Activated T-cell treated with anti-CD3 and anti-CD28 coated beads for 48 hours (primary cell): ENCODE measurements at places on chromosomes 11 and 22.

DNA sequence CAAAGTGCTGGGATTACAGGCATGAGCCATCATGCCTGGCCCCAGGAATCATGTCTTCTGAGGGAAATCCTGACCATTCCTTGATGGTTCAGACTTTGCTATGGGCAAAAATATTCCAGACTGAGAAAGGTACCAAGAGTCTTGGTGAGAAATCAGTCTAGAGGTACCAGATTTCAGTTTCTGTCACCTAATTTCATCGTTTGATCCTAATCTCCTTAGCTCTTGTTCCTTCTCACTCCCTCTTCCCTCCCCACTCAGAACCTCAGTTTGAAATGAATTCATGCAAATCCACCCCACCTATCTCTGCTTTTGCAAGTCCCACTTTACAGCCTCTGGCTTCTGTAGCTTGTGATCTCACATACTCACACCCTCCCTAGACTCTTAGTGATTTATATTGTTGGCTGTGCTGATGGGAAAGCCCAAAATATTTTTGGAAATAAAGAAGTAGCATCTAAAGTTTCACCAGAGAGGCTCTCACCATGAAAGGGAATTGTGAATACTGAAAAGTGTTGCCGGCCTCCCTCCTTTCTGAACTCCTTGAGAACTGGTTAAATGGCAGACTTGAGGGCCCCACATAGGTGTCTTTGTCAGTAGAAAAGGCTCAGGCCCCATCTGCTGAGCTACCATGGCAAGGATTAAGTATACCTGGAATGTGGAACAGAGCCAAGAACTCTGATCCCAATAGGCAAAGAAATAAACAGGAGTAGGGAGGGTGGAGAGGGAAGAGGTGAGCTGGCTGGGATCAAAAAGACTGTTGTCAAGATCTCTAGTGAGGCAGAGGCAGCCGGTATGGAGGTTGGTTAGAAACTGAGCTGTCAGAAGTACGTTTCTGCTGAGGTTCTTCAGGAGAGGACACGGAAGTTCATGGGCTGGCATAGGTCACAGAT, 190.5 kb upstream of the MTMR2 start:
- DNase-seq: no peak

- no peak for DNase-seq
Measured at GRCh38 chr22:22823131-22823810, 64.3 kb upstream of the IGLL5 start.

DNA sequence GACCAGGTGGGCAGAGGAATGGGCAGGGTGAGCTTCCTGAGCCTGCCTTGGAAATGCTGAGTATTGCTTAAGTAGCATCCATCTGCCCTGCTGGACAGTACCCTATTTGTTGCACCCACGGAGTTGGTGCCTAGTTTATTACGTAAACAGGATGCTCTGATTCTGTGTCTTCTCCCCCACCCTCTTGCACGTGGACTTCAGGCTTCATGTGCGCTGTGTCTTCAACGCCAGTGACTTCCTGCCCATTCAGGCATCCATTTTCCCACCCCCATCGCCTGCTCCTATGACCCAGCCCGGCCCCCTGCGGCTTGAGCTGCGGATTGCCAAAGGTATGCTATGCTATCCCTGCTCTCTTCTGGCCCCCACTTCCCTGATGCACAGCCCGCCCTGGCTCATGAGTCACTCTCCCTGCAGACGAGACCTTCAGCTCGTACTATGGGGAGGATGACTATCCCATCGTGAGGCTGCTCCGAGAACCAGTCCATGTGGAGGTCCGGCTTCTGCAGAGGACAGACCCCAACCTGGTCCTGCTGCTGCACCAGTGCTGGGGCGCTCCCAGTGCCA, 5.7 kb downstream of the ZP1 start:
- no peak for DNase-seq

GRCh38 chr11:116725434-116726221, 47.2 kb downstream of the BUD13 start:
- no peak for DNase-seq

GRCh38 chr22:49826603-49827270, 936 bp downstream of the BRD1 start:
- DNase-seq: no peak

DNA sequence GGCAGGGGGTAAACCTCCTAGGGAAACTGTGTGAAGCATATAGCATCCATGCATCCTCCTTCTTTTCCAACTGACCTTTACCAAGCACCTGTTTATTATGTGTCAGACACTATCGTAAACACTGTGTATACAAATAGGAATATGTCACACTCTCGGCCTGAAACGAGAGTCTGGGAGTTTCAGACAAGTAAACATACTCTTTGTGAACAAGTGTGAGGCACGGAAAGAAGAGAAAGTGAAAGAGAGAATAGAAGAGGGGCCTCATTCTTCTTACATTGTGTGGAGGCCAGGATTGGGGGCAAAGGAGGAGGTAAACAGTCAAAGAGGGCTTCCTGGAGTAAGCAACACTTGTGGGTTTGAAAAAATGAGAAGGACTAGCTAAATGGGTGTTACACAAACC, 16.4 kb downstream of the CSNK2A3 start:
- no peak for DNase-seq

DNA sequence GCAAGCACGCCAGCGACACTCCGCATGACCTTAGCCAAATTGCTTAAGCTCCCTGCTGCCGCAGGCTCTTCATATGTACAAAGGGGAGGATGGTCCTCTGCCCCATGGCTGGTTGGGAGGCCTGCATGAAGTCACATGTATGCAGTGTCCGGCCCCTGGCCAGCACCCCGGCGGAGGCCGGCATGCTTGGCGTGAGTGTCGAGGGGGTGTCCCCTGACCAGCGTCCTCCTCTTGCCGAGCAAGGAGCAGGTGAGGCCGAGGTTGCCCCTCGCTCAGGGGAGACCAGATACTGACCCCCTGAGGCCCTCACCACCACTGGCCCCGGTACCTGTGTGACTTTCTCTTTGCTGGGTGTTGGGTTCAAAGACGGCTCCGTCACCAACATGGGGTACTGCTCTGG, 50.2 kb downstream of the DHCR7 start:
- no peak for DNase-seq

DNA sequence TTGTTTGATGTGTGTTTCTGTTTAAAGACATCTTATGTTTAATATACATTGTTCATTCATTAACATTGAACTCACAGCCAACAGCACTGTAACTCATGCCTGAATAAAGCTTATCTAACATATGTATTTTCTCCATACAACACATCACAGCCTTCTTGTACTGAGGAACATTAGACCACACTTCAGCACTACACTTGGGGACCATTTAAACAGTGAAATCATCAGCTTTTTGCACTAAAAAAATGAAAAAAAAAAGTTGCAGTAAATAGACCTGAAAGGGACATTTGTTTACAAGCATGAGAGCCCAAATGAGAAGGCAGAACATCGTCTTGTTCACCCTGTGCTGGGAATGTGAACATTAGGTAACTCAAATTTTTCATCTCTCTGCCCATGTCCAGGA, 15.3 kb upstream of the TPP1 start:
- DNase-seq: no peak

DNA sequence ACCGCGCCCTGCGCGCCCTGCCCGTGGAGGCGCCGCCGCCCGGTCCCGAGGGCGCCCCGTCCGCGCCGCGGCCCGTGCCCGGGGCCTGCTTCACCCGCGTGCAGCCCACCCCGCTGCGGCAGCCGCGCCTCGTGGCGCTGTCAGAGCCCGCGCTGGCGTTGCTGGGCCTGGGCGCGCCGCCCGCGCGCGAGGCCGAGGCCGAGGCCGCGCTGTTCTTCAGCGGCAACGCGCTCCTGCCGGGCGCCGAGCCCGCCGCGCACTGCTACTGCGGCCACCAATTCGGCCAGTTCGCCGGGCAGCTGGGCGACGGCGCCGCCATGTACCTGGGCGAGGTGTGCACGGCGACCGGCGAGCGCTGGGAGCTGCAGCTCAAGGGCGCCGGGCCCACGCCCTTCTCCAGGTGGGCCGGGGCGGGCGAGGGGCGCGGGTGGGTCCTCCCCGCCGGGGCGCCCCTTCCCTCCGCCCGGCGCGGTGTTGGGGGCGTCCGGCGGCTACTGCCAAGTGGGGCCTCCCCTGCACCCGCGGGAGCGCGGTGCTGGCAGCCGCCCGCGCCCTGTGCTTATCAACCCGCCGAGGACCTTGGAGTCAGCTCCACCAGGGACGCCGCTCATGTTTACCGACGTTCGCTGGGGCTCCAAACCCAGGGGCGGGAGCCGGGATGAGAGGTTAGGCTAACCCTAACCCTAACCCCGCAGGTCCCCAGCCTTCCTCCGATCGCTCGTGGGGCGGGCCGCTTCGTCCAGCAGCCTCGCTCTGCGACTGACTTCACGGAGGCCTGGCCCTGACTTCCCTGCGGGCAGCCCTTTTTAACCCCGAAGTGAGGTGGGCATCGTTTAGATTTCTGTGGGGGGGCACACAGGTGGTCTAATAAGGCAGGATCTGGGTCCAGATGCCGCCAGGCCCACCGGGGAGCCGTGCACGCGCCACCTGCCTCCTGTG, 649 bp downstream of the SELENOO start:
- DNase-seq: no peak

DNA sequence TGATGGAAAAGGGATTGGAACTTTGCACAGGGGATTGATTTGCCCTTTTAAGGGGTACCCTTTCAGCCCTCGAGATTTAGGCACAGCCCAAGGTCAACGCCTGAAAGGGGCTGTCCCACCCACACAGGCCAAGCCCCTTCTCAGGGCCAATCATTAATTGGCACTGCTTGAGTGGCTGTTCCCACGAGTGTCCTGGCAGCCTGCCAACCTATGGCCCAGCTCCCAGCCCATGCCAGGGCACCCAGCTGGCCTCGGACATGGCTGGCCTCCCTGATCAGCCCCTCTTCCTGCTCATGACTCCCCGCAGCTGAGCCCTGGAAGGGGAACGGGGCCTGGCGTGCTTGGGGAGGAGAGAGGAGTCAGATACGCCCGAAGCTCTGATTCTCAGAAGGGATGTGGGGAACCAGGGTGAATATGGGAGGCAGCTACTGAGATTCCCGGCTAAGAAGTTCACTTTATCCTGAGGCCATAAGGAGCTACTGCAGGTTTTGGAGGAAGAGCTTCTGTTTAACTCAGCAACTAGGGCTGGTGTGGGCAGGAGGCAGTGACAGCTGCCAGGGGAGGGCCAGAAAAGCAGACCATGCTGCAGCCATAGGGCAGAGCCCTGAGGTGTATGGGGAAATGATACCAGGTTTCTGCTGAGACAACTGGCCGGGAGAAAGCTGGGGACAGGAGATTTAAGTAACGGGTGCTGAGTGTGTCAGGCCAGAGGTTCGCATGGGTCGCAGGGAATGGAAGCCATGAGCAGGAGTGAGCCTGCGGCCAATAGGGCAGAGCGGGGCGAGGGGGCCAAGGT, 30.0 kb downstream of the WNT7B start:
- no peak for DNase-seq
